ENCODE measurements at places on chromosomes 5 and 9.

- no peak for DNase-seq
Measured at GRCh38 chr9:94612071-94612470, 18.4 kb upstream of the FBP2 start.

GRCh38 chr5:127700237-127700766, 2.9 kb upstream of the CCDC192 start:
- DNase-seq: no peak

GRCh38 chr5:8683496-8683895, 814.5 kb downstream of the MTRR start:
- no peak for DNase-seq

GRCh38 chr5:56244627-56245026, 11.5 kb upstream of the ANKRD55 start:
- DNase-seq: no peak

DNA sequence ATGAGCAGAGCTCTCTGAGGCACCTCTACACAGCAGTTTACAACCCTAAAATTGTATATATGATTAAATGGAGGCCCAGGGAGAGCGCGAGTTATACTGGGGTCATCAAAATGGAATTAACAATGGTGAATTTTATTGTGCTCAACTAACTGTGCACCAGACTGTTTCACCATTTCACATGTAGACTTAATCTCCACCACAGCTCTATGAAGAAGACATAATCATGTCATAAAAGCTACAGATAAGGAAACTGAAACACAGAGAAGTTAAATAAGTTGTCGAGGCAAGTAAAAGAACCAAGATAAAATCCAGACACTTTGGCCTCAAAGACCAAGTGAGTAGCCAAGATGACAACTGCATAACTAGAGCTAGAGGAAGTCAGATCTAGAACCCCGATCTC, 1.5 kb downstream of the SH3TC2 start:
- DNase-seq: no peak

GRCh38 chr5:178108966-178109365, 4.4 kb upstream of the N4BP3 start:
- no peak for DNase-seq

DNA sequence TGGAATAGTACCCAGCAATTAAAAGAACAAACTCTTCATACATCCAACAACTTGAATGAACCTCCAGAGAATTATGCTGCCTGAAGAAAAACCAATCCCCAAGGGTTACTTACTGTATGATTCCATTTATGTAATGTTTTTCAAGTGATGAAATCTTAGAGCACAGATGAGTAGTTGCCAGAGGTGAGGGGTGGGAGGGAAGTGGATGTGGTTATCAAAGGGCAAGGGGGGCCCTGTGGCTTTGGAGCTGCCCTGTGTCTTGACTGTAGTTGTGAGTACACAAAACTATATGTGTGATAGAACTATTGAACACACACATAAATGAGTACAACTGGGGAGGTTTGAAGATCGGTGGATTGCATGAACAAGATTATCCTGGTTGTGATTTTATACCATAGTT, 115.8 kb upstream of the SLC25A48 start:
- no peak for DNase-seq

GRCh38 chr9:125460346-125460745, 198.7 kb downstream of the GAPVD1 start:
- DNase-seq: no peak

- no peak for DNase-seq
Measured at GRCh38 chr9:73615557-73615956, 463.9 kb downstream of the ANXA1 start.

DNA sequence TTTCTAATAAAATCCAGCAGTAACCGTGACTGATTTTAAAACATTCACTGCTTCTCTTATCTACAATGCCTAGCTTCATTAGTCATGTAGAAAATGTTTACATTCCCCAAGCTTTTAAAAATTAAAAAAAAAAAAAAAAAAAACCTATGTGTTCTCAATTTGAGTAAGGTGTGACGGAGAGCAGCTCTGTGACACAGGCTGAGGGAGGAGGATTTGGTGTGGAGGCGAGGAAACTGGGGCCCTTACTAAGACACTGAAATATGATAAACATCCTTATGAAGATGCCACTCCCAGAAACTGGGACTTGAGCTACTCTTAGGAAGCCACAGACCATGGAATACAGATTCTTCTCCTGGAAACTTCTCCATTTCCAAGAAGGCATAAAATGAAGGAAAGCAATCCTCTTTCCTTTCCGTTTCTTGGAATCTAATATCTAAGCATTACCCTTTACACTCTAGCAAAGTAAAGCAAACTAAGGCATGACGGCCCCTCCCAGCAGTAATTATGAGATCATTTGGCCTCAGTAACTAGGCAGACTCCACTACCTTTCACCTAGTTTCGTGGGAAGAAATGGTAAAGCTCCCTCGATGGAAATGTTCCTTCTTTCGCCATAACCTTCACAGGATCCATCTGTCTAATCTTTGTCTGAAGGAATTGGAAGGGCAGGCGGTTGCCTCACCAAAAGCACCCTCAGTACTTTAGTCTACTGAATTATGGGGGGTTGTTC, 23.5 kb downstream of the GRAMD2B start:
- no peak for DNase-seq

DNA sequence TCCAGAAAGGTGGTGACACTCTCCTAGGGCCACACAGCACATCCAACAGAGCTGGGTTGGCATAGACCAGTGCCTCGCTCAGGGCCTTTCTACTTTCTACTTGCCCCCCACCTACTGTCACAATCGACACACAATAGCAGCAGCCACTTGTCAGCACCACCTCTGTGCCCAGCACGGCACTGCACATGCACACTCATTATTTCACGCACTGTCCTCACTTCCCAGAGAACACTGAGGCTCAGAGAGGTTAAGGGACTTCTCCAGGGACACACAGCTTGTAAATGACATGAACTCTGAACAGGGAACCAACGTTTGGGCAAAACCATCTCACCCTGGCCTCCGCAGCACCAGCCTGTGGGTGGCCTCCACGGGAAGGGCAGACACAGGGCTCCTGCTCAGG, 70.9 kb upstream of the STXBP1 start:
- DNase-seq: no peak

GRCh38 chr9:92671323-92671722, 1.4 kb upstream of the IPPK start:
- no peak for DNase-seq

GRCh38 chr5:143239882-143240518, 163.5 kb downstream of the NR3C1 start:
- no peak for DNase-seq

GRCh38 chr9:122180633-122181032, 20.9 kb downstream of the MORN5 start:
- no peak for DNase-seq

GRCh38 chr5:133902511-133903118, 65.8 kb downstream of the C5orf15 start:
- DNase-seq: no peak

GRCh38 chr5:959581-960531, 48.7 kb upstream of the NKD2 start:
- no peak for DNase-seq

- no peak for DNase-seq
Measured at GRCh38 chr5:76831110-76831452, 12.3 kb downstream of the F2RL1 start.

- no peak for DNase-seq
Measured at GRCh38 chr5:149754172-149754880, 24.2 kb downstream of the PPARGC1B start.

GRCh38 chr9:130998597-130999244, 10.3 kb upstream of the LAMC3 start:
- DNase-seq: no peak

DNA sequence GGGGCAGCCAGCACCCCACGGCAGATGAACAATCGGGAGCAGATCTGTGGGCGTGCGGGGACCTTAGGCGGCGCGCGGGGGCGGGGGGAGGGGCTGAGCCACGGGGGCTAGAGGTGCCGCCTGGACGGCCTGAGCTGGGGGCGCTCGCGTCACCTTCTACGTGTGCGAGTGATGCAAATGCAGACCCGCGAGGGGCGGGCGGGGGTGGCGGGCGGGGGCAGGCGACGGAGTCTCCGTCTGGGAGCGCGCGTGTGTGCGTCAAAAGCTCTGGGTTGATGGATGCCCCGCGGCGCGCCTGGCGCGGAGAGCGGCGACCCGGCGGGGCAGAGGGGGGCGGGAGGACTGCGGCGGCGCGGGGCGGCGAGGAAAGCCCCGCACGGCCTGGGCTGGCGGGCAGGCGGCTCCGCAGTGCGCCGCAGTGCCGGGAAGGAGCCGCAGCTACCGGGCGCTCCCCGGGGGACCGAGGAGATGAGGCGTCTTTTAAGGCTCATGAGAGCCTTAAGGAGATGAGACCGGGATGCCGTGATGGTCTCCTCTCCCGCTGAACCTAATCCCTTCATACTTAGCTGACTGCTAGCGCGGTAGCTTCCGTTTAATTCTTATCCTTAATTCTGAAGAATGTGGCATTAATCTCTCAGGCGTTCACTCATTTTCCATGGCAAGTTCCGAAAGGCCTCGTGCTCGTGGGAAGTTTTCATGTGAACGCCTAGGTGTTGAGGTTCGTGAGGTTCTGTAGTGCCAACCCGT, 1.5 kb downstream of the SV2C start:
- no peak for DNase-seq

GRCh38 chr5:128021411-128021810, 62.2 kb upstream of the SLC12A2 start:
- DNase-seq: no peak

- DNase-seq: no peak
Measured at GRCh38 chr9:99405359-99405758, 183.3 kb downstream of the SEC61B start.

DNA sequence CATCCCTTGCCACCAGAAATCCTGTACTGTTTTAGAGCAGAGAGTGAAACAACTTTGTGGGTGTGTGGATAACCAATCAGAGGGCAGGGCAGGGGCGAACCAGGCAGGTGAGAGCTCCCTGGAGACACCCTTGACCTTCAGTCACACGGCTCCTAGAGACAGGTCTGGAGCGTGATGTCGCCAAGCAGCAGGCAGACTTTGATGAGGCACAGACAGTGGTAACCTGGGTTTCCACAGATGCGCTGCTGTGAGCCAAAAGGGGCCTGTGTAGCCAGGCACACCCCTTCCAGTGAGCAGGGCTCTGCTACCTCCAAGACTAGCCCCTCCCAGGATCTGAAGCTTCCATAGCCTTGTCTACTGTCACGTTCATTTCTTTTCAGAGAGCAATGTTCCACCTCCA, 317.8 kb upstream of the ADCY2 start:
- DNase-seq: no peak

GRCh38 chr5:107979291-107979690, 308.6 kb upstream of the EFNA5 start:
- DNase-seq: no peak

- DNase-seq: no peak
Measured at GRCh38 chr5:175663186-175664184, 5.6 kb downstream of the HRH2 start.

- DNase-seq: no peak
Measured at GRCh38 chr5:57199866-57200265, 26.0 kb downstream of the GPBP1 start.

GRCh38 chr9:115220319-115221005, 102.5 kb upstream of the TNC start:
- no peak for DNase-seq

DNA sequence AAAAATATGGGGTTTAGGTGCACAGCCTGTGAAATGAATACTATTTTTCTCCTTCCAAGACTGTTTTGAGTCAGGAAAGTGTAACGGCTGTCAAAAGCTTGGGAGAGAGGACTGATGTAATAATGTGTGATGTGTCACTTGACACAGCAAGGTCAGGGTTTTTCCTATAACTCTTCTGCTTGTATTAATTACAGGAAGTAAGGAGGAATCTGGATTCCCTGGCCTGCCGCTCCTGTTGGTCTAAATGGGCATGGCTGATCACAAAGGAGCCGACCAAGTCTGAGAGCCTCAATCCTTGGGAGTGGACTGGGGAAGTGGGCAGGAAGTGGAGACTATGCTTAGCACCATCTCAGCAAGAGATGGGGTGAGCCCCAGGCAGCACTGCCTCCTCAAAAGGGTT, 16.7 kb upstream of the SLC28A3 start:
- no peak for DNase-seq

GRCh38 chr5:151469386-151469785, 22.0 kb downstream of the SLC36A1 start:
- DNase-seq: no peak

Measured in stimulated activated CD8-positive, alpha-beta memory T cell treated with anti-CD3 and anti-CD28 coated beads, Interleukin-15, amount 100 ng/mL, for 24 hours (primary cell).